ENCODE measurements at places on chromosomes 16 and 17. TPM values are rescaled to one million over a fixed set of nuclear protein-coding genes. Genes with fewer than 3 reads are reported as not detected.

GRN gene
- total RNA-seq = 15.3 TPM

GRCh38 chr16:28163699-28164098 is 48.1 kb downstream of the XPO6 start:
- no peak for DNase-seq
- H3K27me3 ChIP-seq = no peaks in the 10 kb centered on the region
- peaks cover 78% of the 10 kb centered on the region for H3K36me3 ChIP-seq
- H3K27ac ChIP-seq = peak overlapping the region; percentile 31
- H3K4me3 ChIP-seq = no peak overlapping the region
- peaks cover 45% of the 10 kb centered on the region for H3K4me1 ChIP-seq

MTHFSD gene
- total RNA-seq = 7.3 TPM

- H3K27me3 ChIP-seq = peaks cover 3% of the 10 kb centered on the region
- peak; percentile 38 for DNase-seq
- no peak overlapping the region for H3K27ac ChIP-seq
- no peak overlapping the region for H3K4me3 ChIP-seq
- no peaks in the 10 kb centered on the region for H3K36me3 ChIP-seq
- H3K4me1 ChIP-seq = peaks cover 6% of the 10 kb centered on the region
Measured at GRCh38 chr16:10256784-10257641, 74.8 kb upstream of the GRIN2A start.

DNA sequence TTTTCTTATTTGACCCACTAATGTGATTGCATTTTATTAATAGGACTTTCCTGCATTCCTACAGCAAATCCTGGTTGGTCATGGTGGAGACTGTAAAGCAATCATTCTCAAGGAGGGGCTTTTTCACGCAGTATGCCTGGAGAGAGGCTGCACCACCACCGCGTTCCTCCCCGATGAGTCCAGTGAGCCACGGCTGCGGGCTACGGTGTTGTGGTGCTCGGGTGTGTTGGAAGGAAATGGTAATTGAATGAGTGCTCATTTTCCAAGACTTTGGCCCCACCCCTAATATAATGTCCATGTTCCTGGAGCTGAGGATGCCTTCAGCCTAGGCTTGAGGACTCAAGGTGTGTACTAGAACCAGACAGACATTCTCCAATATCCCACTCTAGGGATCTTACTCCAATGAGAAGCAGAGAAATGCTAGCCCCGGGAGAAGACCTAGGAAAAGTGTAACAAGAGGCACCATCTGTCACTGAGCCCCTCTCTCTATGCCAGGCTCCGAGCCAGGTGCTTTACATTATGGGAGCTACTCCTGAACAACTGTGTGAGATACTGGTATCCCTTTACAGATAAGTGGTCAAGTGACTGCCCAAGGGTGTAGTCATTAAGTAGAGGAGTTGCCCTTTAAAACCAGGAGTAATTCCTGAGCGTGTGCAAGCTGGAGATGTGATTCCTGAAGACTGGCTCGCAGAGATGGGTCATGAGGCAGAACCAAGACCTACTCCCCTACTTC is 39.4 kb downstream of the HEATR6 start:
- H3K27me3 ChIP-seq = peaks cover 21% of the 10 kb centered on the region
